ENCODE measurements at places on chromosomes 4 and X.

GRCh38 chr4:17773135-17773698, 8.2 kb downstream of the FAM184B start:
- no peak for DNase-seq

DNA sequence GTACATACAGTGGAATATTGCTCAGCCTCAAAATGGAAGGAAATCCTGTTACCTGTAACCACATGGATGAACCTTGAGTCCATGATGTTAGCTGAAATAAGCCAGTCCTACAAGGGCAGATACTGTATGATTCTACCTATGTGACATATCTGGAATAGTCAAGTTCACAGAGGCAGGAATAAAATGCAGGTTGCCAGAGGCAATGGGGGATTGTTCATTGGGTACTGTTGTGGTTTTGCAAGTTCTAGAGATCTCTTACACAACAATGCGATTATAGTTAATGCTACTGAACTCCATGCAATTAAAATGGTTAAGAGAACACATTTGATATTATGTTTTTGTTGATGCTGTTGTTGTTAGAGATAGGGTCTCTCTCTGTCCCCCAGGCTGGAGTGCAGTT, 74.6 kb downstream of the SHROOM2 start:
- DNase-seq = no peak

DNA sequence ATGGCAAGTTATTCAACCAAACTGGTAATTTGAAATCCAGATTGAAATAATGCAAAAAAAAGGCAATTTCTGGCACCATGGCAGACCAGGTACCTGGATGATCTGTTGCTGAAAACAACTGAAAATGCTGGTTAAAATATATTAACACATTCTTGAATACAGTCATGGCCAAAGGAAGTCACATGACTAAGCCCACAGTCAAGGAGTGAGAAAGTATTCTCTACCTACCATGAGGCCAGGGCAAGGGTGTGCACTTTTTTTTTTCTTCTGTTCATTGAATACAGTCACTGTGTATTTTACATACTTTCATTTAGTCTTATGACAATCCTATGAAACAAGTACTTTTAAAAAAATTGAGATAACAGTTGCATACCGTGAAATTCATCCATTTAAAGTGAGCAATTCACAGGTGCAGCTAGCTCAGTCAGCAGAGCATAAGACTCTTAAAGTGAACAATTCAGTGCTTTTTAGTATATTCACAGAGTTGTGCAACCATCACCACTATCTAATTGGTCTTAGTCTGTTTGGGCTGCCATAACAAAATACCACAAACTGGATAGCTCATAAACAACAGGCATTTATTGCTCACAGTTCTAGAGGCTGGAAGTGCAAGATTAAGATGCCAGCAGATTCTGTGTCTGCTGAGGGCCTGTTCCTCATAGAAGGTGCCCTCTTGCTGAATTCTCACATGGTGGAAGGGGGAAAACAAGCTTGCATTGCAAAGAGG, 4.8 kb upstream of the MPP1 start:
- DNase-seq = no peak

DNA sequence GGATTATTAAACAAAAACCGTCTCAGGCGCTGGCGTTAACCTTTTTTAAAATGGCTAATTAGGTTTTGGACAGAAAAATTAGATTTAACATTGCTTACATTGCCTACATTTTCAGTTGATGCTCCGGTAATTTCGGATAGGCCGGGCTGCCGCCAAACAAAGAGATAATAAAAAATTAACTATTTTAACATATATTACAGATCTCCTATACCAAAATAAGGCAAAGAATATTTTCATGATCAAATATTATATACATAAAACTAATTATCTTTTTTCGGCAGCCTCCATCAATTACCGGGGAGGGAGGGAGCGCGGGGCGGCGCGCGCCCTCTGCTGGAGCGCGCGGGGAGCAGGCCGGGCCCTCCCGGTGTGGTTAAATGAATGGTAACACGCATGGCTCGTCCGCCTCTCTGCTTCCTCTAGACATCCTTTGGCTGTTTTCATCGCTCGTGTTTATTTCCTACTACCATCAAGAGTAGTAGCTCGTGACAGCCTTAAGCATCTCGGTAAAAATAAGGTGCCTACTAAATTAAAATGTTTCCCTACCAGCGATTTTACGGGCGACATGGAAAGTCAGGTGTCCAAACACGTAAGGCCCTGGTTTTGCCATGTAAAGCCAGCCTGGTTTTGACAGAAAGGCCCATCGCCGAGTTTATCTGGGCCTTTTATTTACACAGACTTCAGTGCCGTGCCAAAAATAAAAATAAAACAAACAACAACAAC, 52.4 kb upstream of the TMEM33 start:
- DNase-seq = peak; percentile 34

DNA sequence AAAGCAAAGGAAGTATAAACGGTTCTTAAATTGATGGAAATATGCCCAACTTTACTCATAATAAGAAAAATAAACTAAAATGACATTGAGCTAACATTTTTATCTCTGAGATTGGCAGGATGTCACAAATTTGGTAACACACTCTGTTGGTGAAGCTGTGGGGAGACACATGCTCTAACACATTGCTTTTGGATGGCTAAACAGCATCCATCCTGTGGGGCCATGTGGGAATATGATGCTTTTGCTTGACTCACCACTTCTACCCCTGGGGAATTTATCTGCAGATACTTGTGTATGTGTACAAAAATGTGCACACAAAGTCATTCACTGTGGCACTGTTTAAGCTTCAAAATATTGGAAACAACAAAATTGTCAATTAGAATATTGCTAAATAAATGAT, 100.2 kb downstream of the ANAPC4 start:
- no peak for DNase-seq

DNA sequence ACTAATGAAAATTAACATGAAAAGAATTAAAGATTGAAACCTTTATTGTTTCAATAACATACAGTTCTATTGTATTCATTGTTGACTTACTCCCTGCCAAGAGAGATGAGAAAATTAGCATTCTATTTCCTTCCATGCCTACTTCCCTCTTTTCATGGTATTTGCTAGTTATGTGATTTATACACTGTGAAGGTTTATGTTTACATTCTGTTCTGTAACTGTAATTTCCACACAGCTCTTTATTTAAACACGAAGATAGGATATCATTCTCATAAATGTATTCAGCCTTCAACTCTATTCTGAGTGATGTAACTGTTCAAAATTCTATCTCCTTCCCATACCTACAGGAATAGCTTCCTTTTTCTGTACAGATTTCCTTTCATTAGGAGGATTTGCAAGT, 6.6 kb downstream of the CCDC110 start:
- DNase-seq = no peak

- DNase-seq = no peak
Measured at GRCh38 chrX:12330841-12331240, 192.6 kb downstream of the FRMPD4 start.

DNA sequence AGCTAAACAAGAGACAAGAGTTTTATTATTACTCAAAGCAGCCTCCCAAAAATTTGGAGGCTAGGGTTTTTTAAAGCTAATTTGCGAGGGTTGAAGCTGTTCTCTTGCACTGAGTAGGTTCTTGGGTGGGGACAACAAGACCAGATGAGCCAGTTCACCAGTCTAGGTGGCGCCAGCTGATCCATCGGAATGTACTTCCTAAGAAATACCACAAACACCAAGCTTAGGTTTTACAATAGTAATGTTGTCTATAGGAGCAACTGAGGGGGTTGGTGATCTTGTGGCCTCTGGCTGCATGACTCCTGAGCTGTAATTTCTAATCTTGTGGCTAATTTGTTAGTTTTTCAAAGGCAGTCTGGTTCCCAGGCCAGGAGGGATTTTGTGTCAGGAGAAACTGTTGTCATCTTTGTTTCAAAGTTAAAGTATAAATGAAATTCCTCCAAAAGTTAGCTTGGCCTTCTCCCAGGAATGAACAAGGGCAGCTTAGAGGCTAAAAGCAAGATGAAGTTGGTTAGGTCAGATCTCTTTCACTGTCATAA, 130.6 kb downstream of the SLC7A11 start:
- no peak for DNase-seq

DNA sequence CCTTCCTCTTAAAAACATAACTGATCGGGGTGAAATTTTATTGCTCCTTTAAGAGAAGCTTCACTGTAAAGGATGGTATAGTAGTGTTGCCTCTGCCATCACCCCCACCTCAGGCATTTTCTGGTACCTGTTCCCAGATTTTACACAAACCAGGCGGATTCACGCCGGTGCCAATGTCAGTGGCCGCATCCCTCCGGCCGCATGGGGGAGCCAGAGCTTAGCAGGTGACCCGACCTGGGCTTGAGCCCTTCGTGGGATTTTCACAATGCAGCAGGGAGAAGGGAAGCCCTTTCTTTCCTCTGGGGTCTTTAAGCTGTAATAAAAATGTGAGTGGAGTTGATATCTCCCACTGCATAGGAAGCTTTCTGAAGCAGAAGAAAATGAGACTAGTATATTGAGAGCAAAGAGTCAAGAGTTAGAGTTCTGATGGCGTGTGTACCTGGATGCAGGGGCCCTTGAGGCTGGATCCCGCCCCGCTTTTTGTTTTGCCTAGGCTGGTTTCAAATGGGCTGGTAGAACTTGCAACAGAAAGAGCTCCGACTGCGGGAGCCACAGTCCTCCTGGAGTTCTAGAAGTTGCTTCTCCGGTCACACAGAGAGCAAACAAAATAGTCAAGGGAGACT, 59.4 kb downstream of the POLR2B start:
- no peak for DNase-seq

- no peak for DNase-seq
Measured at GRCh38 chrX:153780678-153781427, at the start of gene SRPK3. SRPK3 (plus strand) TSS chrX:153781041; CDS start chrX:153781087, 46 bp downstream.

GRCh38 chr4:14410516-14410915, 591.8 kb upstream of the CPEB2 start:
- no peak for DNase-seq

- no peak for DNase-seq
Measured at GRCh38 chr4:183798301-183799253, 106.5 kb upstream of the STOX2 start.

GRCh38 chr4:10944321-10944720, 259.8 kb upstream of the CLNK start:
- no peak for DNase-seq

GRCh38 chr4:88841635-88842034, 144.0 kb upstream of the NAP1L5 start:
- no peak for DNase-seq

DNA sequence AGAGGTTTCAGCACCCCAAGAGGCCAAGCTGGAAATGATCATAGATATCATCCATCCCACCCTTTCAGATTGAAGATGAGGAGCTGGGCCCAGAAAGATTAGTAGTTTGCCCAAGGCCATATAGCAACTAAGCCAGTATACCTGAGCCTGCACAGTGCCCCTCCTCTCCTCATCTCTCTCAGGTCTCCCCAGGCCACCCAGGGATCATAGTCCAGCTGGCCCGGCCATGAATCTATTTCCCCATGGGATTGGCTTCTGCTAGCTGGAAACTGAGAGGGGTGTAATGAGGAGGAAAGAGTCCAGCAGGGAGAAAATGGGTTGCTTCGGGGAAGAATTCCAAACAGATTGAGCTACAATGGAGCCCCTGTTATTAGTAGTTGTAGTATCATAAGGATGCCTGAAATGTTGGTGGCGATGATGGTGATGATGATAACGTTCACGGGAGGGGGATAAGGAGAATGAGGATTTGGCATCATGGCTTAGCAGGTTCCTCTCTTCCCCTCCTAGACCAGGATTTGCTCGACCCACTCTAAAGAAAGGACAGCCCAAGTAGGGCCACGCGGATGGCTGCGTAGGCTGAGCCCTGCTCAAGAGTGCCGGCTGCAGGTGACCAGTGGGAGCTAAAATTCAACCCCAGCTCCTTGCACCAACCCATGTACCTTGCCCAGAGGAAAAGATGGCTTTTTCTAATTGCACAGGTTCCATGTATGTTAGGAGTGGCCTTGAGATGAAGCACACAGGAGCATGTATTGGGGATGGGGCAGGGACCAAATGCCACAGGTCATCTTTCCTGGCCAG, 117.8 kb upstream of the PJA1 start:
- no peak for DNase-seq

DNA sequence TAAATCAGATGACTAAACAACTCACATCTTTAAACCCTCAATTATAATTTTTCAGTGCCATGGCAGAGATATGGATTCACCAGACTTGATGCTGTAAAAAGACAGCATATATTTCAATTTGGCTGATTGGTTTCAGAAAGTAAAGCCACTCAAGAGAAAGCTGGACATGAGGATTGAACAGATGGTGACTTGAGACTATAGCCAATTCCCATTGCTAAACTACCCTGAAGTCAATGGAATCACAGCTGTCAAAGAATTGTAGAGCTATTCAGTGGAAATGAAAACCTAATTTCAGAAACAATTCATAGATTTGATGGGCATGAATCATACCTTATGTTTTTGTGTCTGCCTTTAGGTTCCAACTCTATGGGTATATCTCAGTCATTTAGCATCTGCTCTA, 510.6 kb upstream of the BOD1L1 start:
- DNase-seq = no peak

- no peak for DNase-seq
Measured at GRCh38 chrX:42567268-42567667, 210.7 kb downstream of the PPP1R2C start.

DNA sequence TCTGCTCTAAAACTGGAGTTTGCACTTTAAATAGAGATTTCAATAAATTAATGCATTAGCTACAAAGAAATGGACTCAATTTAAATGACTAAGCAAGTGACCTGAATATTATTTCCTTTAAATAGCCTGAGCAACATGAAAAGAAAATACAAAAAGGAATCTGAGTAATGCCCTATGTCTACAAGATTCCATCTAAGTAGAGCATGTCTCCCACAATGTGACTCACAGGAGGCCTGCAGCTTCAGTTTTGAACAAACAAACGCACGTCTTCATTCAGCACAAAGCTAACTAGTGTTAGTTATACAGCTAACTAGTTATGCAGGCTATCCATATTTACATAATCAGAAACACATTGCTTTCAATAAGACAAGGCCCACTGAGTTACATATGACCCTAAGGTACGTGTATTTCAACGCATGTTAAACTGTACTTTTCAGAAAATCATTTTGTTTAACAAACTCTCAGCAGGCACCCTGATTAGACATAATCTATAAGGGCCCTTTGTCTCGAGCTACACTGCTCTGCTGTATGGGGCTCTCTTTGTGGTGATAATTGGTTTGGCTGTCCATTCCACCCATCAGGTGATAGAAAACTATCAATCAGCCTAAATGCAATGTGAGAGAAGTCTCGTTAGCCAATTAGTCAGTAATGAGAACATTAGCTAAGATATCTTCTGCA, 116.5 kb downstream of the MAML3 start:
- DNase-seq = no peak

- no peak for DNase-seq
Measured at GRCh38 chr4:165293927-165294649, 33.4 kb upstream of the MSMO1 start.

DNA sequence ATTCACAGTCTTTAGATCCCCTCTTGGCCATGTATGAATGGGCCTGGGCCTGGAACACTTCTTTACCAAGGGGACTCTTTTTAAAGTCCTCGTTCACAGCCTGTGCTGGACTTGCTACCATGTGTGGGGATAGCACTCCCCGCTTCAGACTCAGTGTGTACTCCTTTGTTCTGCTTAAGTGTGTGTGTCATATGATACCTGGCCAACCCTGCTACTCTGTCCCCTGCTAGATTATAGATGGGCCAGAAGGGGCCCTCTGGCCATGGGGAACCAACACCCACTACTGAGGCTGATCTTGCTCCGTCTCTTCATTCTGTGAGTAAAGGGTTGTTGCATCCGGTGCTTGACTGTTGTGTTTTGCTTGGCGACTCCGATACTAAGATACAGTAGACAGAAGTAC, 8.0 kb downstream of the CCDC110 start:
- no peak for DNase-seq
